RWPE1 (cell line): ENCODE measurements at places on chromosomes 11 and 22.

- DNase-seq = no peak
These were observed 297.2 kb upstream of the ANO5 start for GRCh38 chr11:21895686-21896085.

GRCh38 chr11:115869780-115870431 lies 365.7 kb upstream of the CADM1 start:
- no peak for DNase-seq

GRCh38 chr11:70456921-70457532 lies 58.7 kb downstream of the CTTN start:
- DNase-seq = no peak

DNA sequence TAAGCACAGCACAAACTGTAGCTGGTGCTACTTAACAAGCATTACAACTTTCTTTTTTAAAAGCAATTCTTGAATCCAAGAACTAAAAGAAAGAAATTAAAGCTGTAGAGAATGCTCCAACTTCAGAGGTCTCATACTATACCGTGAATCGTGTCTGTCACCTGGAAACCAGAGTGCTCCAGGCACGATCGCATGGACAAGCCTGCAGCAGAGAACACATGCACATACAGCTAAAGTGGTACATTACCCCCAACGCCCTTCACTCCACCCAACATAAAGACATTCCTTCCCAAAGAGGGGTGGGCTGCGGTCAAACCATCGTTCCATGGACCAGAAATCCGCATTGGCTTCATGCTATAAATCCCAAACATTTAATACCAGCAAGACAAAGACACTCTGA lies 31.5 kb downstream of the CHKA start:
- no peak for DNase-seq

- no peak for DNase-seq
These were observed 36.9 kb downstream of the PACS1 start for GRCh38 chr11:66106786-66107599.

GRCh38 chr11:2297623-2298030 lies 4.1 kb downstream of the C11orf21 start:
- no peak for DNase-seq

- peak; percentile 48 for DNase-seq
These were observed 32.0 kb downstream of the PDE2A start for GRCh38 chr11:72642043-72642883.

GRCh38 chr11:27618281-27618915 lies 81.9 kb downstream of the BDNF start:
- DNase-seq = no peak

- no peak for DNase-seq
These were observed 3.5 kb downstream of the PDXP start for GRCh38 chr22:37662039-37662438.

GRCh38 chr11:33867561-33867960 lies 24.3 kb downstream of the LMO2 start:
- DNase-seq = no peak

- no peak for DNase-seq
These were observed 6.2 kb upstream of the CDK2AP2 start for GRCh38 chr11:67514116-67514515.

DNA sequence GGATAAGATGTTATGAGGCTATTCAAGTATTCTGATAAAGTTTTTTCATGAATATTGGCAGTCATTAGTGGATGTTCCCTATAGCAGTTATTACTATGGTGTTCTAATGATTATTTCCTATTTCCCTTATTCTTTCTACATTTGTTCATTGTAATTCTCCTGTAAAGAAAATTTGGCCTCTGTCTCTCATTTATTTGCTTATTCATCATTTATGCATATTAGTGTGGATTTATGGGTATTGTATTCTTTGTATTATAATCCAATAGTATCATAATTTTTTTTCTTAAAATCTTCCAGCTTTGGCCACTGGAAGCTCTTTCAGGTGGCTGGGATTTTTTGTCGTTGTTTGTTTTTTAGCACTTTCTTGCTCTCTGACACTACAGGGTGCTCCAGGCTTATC lies 47.3 kb downstream of the JAM3 start:
- no peak for DNase-seq

- DNase-seq = no peak
These were observed 1.5 kb downstream of the EMID1 start for GRCh38 chr22:29207243-29207550.
